ENCODE measurements at places on chromosomes 13 and 19. TPM values are rescaled to one million over a fixed set of nuclear protein-coding genes. Genes with fewer than 3 reads are reported as not detected.

MBD3L3 gene
- total RNA-seq: not detected

IL17D gene
- total RNA-seq: 0.25 TPM

FREM2 gene
- total RNA-seq: 0.05 TPM

APLP1 gene
- total RNA-seq: 41.2 TPM

APOC4 gene
- not detected for total RNA-seq

FNDC3A gene
- total RNA-seq: 30.5 TPM

ZNF229 gene
- total RNA-seq: not detected

SOX1 gene
- not detected for total RNA-seq

KCTD12 gene
- total RNA-seq: 1.9 TPM

C2CD4C gene
- total RNA-seq: 7.1 TPM

NALCN gene
- not detected for total RNA-seq

DHDH gene
- total RNA-seq: 8.6 TPM

ZNF813 gene
- not detected for total RNA-seq

KCNK6 gene
- total RNA-seq: 11.0 TPM

KL gene
- not detected for total RNA-seq

ERICH6B gene
- not detected for total RNA-seq

CGB3 gene
- not detected for total RNA-seq

CLEC17A gene
- total RNA-seq: not detected

CASP14 gene
- not detected for total RNA-seq

ZNF729 gene
- total RNA-seq: not detected

ATCAY gene
- not detected for total RNA-seq

TECR gene
- total RNA-seq: 232 TPM

ZNF793 gene
- not detected for total RNA-seq

KLK7 gene
- 30.5 TPM for total RNA-seq

ADAT3 gene
- 15.9 TPM for total RNA-seq

PSG7 gene
- total RNA-seq: not detected

CRX gene
- not detected for total RNA-seq

ZNF724 gene
- 7.1 TPM for total RNA-seq
